ENCODE measurements at places on chromosomes 2 and 18.

DNA sequence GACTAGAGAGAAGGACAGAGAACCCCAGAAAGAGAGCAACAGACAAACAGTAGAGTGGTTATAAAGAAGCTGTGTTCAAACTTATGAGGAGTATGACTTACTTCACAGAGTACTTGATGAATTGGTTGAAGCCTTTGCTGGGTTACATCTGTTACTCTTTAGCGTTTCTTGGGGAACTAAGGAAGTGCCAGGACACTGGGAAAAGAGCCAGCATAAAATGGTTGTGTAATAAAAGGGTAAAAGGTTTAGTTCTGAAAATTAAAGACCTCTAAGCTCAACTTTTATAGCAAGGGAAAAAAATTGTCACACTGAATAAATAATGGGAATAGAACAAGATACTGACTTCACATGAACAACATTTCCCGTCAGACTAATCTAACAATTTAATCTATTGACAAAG is 17.0 kb upstream of the STAT4 start:
- DNase-seq: no peak

GRCh38 chr18:46289931-46290330 is 185.7 kb downstream of the HAUS1 start:
- no peak for DNase-seq

DNA sequence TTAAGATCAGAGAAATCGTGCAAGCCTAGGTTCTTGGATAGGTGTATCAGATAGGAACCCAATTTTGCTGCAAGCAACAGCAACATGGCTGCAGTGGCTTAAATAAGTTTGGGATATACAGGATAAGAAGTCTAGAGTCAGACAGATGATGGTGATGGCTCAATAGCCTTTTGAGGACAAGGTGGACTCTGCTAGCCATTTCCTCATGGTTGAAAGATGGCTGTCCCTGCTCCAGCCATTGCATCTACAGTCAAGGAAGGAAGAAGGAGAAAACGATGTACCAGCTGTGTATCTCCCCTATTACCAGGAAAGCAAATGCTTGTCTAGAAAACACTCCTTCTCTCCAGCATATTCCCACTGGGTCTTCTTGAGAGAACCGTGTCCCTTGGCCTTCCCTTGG is 30.1 kb upstream of the CAB39 start:
- no peak for DNase-seq

DNA sequence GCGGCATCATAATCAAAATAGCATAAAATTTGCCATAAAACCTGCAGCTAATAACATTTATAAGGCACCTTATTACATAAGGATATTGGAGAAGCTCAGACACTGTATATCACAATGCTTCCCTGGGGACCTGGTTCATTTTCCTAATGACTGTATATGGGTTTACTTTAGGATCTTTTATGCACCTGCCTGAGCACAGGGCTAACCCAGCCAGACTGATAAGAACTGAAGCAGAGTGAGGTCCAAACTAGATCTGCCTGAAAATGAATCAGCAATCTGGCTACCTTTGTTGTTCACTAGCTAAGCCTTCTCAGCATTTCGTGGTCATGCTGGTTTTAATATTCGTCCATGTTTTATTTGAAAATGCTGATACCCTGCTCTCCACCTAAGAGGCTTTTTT is 1922.3 kb upstream of the CELF4 start:
- DNase-seq: no peak

DNA sequence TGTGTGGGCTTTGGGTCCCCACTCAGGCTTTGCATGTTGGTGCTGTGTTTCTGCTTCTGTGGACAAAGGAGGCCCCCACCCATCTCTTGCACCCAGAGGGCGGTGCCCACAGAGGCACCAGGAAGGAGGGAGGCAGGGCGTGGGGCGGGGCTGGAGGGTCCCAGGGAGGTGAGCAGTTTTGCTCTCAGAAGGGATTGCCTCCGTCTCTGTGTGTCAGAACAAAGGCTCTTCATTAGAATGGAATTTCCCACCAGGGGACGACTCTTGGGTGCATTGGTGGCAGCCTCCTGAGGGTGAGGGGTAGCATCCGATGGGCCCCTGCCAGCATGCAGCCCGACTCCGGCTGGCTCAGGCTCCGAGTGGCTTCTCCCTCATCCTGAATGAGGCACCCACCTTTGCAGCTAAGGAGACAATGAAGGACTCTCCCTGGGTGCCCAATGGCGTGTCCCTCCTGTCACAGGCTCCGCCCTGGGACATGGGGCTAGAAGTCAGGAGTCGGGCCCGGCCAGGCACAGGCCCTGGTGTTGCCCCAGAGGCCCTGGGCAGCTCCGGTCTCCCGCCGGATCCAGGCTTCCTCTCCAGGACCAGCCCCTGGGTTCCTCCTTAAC is 7.0 kb upstream of the ERFE start:
- DNase-seq: no peak

DNA sequence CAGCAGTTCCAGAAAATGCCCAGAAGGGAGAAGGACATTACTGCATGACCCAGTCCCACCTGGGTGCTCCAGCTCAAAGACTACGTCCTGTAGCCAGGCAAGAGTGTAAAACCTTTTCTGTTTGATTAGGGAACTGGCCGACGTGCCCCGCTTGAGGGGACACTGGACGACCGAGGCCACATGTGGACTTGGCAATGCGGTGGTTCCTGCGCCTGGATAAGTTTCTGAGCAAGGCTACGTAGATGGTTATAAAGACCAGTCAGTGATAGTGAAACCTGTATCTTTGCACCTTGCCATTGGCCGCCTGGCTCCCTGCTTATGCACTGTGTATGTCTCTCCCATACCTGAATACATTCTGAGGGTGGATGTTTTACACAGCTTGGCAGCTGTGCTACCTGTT is 567.0 kb upstream of the CRIM1 start:
- DNase-seq: no peak

- no peak for DNase-seq
Measured at GRCh38 chr2:118102433-118103082, 14.3 kb downstream of the INSIG2 start.

DNA sequence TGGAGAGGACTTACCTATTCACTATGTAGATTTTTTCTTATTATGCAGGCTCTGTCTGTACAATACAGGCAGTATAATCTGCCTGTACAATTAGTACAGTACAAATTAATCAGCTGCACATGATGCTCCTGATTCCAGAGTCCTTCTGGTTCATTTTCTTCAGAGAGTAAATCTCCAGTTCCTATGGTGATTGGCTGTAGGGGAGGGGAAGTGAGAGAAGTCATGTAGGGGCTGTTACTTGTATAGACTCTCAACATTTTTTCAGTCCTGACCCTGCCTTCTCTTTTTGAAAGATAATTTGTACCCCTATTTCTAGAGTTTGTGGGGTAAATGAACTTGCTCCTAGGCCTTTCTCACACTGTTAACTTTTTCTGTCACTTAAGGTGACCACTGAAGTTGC is 54.5 kb downstream of the PTPN4 start:
- DNase-seq: no peak

- DNase-seq: no peak
Measured at GRCh38 chr18:25306671-25307070, 45.3 kb downstream of the ZNF521 start.

DNA sequence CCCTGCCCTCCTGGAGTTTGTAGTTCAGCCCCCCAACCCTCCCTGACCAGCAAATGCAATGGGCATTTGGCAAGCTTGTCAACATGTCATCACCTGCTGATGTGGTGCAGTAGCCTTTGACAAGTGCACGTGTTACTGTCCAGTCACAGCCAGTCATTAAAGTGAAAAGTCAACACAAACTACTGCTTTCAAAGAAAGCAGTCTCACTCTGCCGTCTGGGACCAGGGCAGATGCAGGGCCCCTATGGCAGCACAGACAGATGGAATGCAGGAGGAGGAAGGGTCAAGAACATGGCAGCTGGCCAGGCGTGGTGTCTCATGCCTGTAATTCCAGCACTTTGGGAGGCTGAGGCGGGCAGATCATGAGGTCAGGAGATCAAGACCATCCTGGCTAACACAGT is 222.4 kb upstream of the OSR1 start:
- DNase-seq: no peak

DNA sequence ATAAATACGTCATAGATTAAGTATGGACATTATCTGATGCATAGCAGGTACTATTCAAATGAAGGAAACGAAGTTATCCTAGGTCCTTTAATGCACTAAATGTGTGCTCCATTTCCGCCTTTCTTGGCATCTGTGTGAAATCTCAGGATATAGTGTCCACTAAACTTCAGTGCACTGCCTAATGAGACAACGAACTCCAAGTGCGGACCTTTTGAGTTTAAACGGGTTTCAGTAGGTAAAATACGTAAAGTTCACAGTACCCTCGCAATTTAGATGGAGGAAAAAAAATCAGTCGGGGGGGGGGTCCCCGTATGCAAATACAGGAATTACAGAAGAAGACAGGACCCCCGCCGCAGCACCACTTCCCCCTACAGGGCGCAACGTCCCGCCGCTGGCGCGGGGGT is 729 bp upstream of the REL start:
- DNase-seq: no peak

GRCh38 chr2:128628206-128628605 is 309.5 kb upstream of the HS6ST1 start:
- DNase-seq: no peak

DNA sequence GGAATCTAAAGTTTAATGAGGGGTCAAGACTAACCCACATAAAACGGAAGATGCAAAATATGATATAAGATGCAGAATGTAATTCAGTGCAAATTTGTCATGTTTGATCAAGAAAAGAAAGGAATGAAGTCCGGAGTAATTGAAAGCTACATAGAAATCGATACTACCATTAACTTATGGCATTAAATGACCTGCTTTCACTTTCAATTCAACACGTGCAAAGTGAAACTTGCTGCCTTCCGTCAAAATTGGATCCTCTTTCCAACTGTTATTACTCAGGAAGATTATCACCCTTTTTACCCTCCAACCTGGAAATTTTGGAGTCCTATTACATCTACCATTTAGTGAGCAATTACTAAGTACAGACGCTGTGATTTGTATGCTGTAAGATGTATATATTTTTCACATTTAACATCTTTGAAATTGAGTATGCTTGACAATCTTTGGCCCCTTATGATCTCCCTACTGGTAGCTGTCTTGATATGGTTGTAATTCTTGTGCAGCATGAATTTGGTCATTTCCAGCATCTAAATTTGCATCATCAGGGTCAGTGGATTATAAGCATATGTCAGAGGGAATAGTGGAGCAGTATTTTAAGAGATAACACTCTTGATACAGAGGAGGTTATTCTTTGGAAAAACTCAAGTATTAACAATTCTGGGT is 18.6 kb downstream of the UNC80 start:
- DNase-seq: no peak

GRCh38 chr2:11726384-11726783 is 20.0 kb upstream of the LPIN1 start:
- no peak for DNase-seq

DNA sequence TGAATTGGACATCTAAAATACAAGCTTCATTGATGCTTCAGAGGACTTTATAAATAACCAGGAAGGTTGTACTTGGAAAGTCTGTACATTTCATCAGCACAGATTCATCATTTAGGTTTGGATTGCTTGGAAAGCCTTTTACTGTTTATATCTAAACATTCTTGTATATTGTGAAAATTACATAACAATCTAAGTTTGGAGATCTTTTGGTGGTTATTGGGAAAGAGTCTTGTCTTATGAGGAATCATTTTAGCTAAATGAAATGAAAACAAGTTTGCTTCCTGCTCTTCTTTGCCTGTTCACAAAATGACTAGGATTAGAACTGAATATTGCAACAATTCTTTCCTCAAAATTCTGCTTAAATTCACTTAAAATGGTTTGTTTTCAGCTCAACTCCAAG is 79.3 kb downstream of the ABI2 start:
- DNase-seq: no peak

DNA sequence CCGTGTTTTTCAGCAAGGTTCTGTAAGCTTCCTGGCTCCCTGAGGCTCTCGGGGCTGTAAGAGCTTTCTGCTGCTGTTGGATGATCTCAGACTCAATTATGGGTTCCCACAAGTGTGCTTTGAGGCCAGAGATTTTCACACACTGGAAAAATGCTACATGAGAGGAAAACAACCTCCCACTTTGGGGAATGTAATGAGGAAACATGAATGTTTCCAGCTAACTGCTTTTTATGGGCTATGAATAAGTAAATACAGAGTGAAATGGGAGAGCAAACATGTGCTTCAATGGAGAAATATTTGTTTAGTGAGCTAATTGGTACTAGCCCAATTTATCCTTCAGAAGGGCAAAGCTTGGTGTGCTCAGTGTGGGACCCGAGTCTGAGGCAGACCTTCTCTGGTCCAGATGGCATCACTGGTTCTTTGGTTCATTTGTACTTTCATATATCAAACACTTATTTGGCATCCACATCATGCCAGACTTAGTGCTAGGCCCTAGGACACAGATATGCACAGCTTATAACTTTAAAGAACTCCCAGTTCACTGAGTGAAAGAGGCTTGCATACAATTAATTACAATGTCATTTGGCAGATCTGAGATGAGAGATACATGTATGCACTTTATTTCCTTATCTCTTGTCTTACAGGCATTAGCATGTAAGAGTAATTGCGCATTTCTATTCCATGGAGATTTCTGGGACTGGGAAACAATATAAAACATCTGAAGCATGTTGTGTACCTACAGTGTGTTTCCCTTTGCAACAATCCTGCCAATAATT is 248.8 kb downstream of the RDH14 start:
- DNase-seq: no peak

DNA sequence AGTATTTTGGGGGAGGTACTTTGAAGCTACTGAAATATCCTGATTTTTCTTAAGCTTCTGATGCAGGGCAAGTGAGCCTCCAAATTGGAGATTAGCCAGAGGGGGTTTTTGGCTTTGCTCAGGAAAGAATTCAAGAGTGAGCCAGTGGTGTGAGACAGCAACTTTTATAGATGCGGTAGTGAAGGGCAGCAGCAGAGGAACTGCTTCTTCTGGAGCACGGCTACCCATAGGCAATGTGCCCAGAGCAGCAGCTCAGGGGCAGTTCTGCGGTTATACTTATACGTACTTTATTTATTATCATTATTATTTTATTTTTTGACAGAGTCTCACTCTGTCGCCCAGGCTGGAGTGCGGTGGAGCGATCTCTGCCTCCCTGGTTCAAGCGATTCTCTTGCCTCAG is 19.8 kb upstream of the NT5DC4 start:
- DNase-seq: no peak

DNA sequence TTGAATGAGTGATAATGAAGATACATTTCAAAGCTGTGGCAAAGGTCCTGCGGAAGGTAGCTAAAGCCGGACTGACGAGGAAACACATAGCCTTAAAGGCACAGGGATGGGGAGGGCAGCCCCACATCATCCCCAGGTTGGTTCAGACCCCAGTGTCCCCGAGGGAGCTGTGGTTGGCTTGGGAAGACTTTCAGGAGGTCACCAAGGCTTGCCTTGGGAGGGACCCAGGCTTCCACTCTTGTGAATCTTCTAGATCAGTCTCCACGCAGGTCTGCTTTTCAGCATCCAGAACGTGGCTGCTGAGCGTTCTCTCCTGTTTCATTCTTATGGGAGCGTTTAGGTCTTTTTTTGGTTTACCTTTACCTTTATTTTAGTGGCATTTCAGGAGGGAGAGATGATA is 16.8 kb downstream of the KIF1A start:
- DNase-seq: no peak

DNA sequence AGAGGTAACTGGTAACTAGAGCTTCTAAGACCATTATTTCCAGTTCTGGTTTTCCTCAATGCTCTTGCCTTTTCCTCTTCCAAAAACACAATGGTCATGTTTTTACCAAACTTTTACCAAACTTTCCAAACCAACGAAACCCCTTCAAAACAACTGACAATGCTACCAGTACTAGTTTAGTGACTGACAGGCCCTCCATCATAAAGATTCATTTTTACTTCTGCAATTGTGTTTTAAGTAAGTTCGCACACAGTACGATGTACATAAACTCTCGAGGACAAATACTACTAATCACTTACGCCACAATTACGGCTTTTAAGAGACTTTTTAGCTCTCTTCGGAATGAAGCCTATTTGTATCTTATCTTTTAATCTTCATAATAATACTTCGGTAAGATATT is 900 bp downstream of the C18orf32 start:
- no peak for DNase-seq
